Activated naive CD8-positive, alpha-beta T cell treated with anti-CD3 and anti-CD28 coated beads for 36 hours (primary cell): ENCODE measurements at places on chromosomes 6 and 20.
A peak's percentile ranks its signal among the peaks of the same experiment; 100 is the strongest.

DNA sequence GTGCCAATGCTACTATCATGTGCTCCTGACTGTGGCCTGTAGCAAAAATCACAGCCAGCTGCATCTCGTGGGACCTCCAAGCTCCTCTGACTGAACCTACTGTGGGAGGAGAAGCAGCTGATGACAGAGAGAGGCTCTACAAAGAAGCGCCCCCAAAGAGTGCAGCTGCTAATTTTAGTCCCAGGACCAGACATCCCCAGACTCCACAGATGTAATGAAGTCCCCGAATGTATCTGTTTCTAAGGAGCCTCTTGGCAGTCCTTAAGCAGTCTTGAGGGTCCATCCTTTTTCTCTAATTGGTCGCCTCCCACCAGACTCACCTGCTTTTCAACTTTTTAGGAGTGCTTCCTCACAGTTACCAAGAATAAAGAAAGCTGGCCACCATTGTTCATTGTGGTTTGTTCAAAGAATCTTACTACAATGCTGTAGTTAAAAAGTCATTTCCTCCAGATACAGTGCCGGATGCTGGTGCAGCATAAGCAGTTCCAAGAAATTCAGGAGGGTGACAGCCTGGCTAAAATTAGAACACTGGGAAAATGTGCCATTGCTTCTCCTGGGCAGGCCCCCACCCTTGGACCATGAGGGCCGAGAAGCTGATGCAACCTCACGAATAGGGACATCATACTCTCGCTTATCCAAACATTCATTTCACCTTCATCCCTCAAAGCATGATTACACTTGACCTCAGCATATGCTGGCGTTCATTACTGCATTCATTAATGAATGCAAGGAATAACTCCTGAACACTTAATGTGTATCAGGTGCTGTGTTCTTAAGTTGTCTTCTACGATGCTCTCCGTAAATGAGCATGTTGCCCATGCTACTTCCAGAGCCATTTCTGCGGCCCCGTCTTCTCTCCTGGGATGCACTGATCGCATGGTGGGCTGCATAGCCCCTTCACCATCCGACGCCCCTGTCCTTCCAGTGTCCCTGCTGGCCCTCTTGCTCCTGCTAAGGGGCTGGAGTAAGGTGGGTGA, 66.4 kb downstream of the LY86 start:
- DNase-seq = peak; percentile 69

- DNase-seq = no peak
These were observed 43.5 kb downstream of the PREX1 start for GRCh38 chr20:48784273-48784641.

GRCh38 chr6:112149719-112150263, 62.4 kb downstream of the FAM229B start:
- no peak for DNase-seq

GRCh38 chr20:15336011-15336410, 998.6 kb upstream of the FLRT3 start:
- DNase-seq = no peak

DNA sequence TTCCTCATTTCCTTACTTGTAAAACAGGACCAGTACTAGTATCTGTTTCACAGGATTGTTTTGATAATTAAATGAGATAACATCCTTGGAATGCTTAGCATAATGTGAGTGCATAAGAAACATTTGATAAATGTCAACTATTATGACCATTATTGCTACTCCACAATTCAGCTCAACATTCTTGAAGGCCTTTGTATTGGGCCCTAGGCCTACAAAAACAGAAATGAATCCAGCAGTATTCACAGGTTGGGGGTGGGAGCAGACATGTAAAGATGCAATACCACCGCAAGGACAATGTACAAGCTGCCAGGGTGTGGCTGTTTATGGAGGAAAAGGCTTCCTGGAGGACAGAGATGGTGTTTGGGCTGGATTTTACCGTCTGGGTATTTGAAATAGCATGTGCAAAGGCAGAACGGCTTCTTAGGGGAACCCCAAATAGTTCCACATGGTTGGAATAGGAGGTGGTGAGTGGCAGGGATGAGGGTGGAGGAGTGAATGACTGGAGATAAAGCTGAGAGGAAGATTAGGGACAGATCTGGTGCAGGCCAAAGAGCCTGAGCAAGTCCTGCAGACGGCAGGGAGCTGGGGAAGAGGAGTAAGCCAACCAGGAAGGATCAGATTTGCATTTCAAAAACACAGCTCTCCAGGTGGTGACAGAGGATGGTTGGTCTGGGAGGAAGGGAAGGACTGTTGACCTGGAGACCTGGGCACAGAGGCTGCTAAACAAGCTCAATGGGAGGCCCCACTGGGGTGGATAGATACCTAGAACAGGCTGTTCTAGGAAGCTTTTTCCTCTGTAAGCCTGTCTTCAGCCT, 57.0 kb upstream of the EPB41L1 start:
- DNase-seq = no peak

DNA sequence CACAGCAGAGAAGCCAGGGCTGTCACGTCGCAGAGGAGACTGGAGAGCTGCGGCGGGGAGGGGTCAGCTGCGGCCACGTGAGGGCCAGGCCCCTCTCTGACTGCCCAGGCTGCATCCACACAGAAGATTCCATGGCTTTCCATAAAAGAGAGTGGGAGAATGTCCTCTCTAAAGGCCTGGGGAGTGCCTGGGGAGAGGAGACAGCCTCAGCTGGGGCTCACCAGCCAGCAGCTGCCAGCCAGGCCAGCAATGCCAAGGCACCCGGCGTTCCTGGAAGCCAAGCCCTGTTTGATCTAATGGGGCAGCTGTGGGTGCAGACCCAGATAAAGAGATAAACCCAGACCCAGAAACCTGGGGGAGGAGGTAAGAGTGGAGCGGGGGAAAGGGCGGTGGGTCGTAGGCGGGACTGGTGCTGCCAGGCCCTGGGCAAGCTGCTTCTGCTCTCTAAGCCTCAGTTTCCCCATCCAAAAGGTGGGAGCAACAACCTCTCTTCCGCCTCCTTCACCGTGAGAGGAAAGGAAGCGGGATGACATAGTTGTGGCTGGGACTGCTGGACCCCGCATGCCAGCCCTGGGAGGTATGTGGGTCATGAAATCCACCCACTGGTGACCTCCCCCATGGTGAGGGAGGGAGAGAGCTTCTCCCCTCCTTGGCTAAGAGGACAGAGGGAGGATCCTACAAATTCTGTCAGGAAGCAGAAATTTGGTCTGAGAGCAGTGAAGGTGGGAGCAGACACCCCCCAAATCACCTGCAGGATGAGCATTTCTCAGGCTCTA, 3.1 kb upstream of the OSBPL2 start:
- no peak for DNase-seq

GRCh38 chr6:52536424-52536916, 40.4 kb downstream of the TRAM2 start:
- DNase-seq = no peak

DNA sequence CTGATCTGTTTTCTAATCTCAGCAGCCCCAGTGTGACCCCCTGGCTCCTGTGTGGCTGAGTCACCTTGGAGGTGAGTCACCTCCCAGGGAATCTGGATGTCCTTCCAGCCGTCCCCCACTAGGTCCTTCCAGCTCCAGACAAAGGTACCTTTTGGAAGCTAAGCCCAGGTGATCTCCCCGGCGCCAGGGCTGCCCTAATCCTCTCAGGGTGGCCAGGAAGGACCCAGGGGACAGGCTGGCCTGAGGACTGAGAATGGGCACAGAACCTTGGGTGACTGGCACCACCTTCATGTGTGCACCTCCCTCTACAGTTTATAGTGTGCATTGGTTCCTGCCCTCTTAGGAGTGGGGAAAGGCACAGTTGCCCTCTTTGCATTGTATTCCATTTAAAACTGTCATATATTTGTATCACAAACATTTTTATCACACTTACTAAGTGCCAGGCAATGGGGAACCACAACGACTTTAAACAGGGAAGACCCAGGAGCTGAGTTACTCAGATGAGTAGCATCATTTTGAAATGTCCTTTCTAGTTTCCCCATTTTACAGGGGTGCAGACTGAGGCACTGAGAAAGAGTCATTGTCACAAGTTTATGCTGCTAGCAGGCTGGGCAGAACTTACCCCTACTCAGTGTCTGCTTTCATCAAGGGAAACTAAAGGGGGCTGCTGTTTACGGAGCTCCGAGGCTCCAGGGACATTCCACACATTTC, 2.6 kb upstream of the BPIFB4 start:
- no peak for DNase-seq

GRCh38 chr6:33419580-33420490, at the start of gene SYNGAP1:
Gene SYNGAP1 (plus strand): TSS chr6:33420065. CDS start chr6:33420265, 200 bp downstream.
- DNase-seq = peak; percentile 40

DNA sequence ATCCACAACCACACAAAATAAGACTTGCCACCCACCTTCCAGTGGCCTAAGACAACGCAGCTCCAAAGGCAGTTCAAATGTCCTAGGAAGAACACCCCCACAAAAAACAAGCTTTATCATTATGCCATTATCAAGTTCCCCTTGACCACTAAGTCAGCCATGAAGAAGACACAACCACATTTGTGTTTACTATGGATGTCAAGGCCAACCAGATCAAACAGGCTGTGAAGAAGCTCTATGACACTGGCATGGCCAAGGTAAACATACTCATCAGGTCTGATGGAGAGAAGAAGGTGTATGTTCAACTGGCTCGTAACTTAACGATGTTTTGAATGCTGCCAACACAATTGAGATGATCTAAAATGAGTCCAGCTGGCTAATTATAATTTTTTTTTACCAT, 26.1 kb downstream of the SEC63 start:
- no peak for DNase-seq

DNA sequence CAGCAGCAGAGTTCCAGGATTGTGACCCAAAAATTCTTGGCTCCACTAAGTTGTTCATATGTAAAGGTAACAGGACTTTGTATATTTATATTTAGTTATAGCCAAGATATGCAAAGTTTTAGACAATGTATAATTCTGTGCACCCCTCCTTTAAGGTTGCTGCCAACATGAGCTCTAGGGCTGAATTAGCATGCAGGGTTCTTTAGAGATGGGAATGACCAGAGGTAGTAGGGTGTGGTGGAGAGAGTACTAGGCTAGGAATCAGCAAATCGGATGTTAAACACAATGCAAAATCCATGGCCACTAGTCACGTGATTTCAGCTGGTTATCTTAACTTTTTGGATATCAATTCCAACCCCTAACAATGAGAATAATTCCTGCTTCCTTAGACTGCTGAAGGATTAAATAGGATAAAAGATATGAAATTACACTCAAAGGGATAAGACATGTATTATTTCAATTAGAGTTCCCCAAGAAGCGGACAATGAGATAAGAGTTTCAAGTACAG, 260.3 kb upstream of the RNF24 start:
- no peak for DNase-seq

- no peak for DNase-seq
These were observed 127.8 kb upstream of the EEF1E1 start for GRCh38 chr6:8229915-8230756.

DNA sequence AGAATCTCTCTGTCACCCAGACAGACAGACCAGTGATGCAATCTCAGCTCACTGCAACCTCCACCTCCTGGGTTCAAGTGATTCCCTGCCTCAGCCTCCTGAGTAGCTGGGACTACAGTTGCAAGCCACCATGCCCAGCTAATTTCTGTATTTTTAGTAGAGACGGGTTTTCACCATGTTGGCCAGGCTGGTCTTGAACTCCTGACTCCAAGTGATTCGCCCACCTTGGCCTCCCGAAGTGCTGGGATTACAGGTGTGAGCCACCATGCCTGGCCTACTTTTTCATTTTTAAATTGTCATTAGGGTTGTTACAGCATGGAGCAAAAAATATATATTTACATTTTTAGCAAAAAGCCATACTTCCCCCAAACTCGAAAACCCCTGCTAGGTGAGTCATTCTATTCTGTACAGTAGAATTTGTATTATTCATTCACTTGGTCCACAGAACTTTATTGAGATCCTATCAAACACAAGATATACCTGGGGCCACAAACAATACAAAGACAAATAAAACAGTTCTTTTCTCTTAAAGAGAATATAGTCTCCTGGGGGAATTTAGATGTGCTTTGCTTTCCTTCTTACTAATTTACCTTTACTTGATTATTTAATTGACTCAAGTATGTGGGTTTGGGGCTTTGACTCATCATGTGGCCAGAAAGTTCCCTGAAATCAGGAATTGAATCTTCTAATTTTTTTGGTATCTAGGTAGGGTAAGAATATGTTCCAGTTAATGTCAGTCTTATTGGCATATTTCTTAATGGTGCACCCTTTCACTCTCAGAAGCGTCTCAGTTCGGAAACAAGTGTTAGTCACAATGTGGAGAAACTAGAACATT, 16.6 kb upstream of the CCND3 start:
- DNase-seq = no peak

GRCh38 chr6:52020945-52021570, 66.4 kb downstream of the PKHD1 start:
- DNase-seq = no peak

DNA sequence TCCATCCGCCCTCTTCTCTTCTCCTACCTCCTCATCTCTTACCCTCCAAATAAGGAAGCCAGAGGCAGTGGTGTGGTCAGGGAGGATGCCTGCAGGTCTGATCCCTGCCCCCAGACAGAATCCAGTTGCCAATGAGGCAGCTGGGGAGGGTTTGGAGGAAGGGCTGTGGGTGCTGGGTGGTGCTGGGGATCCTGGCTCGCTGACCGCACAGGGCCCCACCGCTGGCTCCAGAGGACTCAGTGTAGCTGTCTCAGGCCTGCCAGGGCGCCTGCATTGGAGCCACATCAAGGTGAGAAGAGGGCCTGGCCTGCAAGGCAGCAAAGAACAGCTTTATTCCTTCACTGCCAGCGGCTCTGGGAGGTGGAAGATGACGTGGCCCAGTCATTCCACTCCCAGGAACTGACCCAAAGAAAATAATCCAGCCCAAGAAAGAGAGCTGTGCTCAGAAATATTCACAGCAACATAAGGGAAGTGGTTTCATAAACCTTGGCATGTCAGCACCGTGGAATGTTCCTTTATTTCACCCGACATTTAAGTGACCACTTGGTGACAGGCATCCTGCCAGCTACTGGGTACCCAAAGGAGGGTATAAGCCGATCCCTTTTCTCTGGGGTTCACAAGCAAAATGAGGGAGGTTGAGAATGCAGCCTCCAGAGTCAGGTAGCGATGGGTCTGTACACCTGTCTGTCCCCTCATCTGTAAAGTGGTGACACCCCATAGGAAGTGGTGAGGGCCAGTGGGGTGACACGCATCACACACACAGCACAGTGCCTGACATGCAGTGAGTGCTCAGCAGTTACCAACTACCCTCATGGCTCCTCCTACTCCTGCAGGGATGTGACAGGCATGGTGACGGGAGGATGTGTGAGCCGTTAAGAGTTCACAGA, 125.1 kb downstream of the SNX5 start:
- no peak for DNase-seq

DNA sequence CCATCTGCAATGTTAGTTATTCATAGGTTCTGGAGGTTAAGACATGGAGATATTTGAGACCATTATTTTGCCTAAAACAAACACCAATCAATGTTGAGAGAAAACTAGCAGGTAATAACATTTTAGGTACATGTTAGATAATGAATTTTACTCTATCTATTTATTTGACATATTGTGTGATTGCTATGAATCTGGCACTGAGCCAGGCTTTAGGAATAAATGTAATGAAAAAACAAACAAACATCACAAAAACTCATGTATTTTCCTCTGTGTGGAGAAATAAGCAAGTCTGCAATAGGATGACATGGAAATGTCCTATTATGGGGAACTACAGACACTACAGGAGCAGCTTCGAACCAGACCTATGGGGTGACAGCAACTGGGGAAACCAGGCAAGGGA, 57.8 kb downstream of the OPN5 start:
- DNase-seq = no peak
